ENCODE measurements at places on chromosomes 1 and 21.

GRCh38 chr1:205020466-205020865 is 22.5 kb upstream of the CNTN2 start:
- no peak for DNase-seq

DNA sequence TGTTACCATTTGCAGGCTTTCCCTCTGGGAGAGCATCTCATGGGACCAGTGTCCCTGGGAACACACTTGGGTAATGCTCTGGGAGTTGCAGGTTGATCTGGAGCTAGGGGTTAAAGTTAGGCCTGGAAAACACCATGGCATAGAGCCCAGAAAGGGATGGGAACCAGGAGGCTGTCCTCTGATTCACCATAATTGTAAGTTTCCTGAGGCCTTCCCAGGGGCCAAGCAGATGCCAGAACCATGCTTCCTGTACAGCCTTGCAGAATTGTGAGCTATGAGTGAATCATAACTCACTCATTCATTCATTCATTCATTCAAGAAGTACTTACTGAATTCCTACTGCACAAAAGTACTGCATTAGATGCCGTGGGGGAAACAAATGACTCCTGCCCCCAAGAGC is 50.0 kb downstream of the LACTBL1 start:
- DNase-seq, result no peak

DNA sequence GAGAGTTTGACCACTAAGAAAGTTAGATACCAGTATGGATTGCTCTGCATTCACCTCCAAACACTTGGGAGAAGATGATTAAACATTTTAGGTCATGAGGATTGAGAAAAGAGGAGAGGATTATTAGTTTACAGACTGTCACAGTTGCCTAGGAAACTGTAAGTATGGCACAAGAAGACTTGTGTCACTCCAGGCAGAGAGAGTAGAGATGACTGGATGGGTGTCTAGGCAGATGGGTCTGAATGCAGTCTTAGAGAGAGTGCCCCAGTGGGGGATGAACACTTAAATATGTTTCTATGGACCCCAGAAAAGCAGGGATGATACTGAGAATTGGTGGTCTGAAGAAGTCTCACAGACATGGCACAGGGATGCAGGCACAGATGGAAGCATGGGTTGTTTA is 477.6 kb upstream of the B3GALT2 start:
- no peak for DNase-seq

DNA sequence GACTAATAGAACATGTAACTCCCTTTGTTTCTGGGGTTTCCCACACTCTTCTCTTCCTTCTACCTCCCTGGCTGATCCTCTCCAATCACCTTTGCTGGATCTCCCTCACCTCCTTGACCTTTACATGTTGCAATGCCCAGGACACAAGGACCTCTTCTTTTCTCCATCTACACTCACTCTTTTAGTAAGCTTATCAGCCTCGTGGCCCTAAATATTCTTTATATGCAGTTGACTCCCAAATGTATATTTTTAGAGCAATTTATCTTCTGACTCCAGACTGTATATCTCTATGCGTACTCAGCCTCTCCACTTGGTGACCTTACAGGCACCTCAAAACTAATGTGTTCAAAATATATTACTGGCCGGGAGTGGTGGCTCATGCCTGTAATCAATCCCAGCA is 18.4 kb upstream of the CLSPN start:
- no peak for DNase-seq

DNA sequence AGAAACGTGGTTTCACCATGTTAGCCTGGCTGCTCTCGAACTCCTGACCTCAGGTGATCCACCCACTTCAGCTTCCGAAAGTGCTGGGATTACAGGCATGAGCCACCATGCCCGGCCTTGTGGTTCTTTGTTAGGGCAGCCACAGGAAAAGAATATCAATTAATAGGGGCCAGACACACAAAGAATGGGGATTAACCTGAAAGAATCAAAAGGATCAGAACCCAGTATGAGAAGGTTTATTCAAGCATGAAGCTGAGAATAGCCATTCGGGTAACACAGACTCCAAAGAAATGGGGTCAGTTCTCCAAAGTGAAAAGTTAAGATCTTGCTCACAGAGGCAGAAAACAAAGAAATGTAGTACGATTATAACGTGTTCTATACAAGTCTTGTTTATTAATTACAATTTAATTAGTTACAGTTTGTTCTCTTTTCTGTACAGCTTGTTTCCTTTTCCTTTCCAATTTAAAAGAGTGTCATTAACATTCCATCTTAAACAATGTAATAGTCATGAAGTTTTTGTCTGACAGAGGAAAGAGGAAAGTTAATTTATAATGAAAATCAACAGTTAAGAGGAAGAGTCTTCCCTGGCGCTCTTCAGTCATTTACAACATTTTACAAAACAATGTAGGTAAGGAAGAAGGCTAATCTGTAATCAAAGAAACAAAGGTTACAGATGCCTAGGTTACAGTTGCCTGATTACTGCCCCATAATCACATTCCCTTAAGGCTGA is 51.3 kb upstream of the SLC45A1 start:
- DNase-seq, result no peak

- DNase-seq, result no peak
These were observed 2.2 kb upstream of the KRTAP10-6 start for GRCh38 chr21:44594406-44594916.

DNA sequence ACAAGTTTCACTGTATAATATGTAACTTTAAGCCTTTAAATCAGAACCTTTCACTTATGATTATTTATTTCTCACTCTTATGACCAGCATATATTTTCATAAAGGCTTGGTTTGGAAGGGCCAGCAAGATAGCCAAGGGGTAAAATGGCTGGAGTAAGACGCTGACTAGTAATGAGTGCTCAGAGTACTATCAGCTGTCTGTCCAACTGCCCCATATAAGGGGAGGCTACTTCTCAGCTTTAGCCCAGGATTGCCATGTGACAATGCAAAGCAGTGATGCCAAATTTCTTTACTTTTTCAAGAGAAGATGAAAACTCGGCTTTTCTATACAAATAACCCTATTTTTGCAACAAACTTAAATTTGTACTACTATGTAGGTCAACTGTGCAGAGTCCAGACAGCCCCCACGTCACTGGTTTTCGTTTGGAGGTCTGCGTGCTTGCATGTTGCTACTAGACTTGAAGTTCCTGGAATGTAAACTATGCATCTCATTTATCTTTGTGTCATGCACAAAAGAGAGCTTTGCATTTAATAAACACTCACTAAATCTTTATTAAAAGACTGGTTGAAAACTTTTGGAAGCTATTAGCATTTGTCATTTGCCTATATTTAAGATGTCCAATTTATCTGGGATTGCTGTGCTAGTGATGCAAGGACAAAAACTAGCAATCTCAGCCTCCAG is 110.4 kb downstream of the TNFSF18 start:
- no peak for DNase-seq

GRCh38 chr1:109356915-109357314 is 40.8 kb downstream of the SORT1 start:
- DNase-seq, result no peak

Data from NCI-H187 (cell line).